ENCODE measurements at places on chromosomes 4 and X.

GRCh38 chr4:122776916-122777315 lies 44.4 kb downstream of the BBS12 start:
- no peak for DNase-seq

- no peak for DNase-seq
These were observed 42.5 kb upstream of the C1GALT1C1 start for GRCh38 chrX:120672389-120672788.

- no peak for DNase-seq
These were observed 47.7 kb upstream of the AADAT start for GRCh38 chr4:170137466-170137865.

- no peak for DNase-seq
These were observed 1047.7 kb downstream of the STIM2 start for GRCh38 chr4:27908356-27908755.

- DNase-seq: no peak
These were observed 26.5 kb downstream of the RASGEF1B start for GRCh38 chr4:81445196-81445595.

GRCh38 chrX:14672611-14673172 lies 143.4 kb downstream of the GLRA2 start:
- no peak for DNase-seq

GRCh38 chr4:80814266-80814665 lies 216.2 kb upstream of the BMP3 start:
- no peak for DNase-seq

DNA sequence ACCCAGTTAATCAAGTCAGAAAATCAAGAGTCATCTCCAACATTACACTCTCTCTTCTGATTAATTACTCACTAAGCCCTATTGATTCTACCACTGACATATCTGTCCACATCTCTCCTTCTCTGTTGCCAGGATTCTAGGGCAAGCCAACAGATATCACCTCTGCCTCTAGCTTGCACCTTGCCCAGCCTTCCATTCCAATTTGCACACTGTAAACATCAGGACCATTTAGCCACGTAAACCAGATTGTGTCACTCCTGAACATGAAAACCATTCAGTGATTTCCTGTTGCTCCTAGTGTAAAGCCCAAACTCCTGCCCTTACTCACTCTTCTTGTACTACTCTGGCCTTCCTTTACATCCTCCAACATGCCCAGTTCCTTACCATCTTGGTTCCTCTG lies 68.0 kb upstream of the PLS3 start:
- no peak for DNase-seq

DNA sequence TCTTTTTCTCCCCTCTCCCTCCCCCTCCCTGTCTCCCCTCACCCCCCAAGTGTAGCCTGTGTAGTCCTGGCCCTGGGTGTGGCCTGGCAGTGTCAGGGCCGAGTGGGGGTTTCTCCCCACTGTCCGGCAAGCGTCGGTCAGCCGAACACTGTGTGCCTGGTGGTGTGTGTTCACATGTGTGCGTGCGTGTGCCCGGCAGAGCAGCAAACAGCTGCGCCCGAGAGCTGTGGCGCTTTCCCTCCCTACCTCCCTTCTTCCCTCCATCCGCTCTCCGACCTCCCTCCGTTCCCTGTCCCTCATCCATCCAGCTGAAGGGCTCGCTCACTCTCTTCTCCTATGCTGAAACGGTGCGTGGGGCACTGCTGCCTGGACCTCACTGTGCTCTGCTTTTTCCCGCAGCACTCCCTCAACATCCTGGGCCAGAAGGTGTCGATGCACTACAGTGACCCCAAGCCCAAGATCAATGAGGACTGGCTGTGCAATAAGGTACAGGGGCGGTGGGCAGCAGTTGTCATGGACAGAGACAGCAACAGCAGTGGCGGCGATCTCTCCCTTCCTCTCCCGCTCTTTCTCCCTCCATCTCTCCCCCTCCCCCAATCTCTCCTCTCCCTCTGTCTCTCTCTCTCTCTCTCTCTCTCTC lies 17.4 kb upstream of the UBA1 start:
- no peak for DNase-seq

- DNase-seq: no peak
These were observed 158.0 kb downstream of the SH2D1A start for GRCh38 chrX:124504111-124504983.

GRCh38 chrX:110252711-110253110 lies 65.2 kb downstream of the AMMECR1 start:
- DNase-seq: no peak

DNA sequence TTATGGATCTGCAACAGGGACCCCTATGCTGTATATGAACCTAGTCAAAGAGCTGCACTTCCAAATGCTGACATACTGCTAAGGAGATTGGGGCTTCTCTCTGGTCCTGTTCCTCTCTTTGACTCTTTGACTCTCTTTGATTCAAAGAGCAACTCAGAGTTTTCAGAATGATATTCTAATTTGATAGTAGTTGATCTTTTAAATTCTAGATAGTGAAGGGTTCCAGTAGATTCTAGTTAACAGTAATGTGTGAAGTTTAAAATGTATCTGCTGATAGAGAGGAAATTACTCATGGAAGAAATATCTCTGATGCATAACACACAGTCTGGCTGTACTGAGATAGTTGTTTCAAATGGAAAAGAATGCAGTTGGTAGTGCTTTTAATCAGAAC lies 239.1 kb downstream of the RASL11B start:
- DNase-seq: no peak

DNA sequence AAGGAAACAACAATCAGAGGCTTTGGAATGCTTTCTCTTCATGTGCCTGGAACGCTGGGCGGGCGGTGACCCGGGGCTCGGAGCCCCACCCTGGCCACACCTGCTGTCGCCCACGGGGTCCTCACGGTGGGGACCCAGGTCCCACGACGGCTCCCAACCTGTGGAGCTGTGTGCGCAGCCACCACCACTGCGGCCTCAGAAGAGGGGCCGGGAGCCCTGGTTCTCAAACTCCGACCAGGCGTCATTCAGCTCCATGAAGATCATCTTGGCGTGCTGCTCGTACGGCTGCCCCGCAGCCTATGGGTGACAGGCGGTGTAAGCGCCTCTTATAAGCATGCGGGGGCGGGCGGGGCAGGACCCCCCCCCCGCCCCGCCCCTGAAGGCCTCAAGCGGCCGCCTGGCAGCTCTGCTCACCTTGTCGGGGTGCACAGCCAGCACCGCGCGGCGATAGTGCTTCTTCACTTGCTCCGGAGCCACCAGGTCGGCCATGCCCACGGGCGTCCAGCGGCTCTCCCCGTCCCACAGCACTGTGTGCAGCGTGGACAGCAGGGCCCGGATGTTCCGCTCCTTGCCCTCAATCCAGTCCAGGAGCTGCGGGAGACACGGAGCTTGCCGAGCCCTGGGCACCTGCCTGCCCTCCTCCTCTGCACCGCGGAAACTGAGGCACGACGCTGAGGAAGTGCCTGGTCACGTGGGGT lies 23.7 kb upstream of the CPLX1 start:
- no peak for DNase-seq

DNA sequence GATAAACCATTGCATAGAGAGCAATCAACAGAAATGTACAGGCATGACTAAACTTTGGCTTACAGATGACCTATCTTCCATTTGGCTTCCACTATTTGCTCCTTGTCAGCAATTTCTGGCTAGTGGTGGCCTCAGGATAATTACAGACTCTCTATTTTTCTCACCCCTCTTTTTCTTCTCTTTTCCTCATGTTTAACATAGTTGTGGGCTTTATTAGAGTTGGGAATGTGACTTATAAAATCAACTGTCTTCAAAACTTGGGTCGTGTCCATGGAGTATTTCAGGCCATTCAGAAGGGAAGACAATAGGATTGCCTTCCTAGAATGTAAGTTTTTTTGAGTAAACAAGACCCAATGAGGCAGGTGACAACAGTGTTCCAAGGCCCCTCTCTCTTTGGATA lies 236.2 kb downstream of the FRAS1 start:
- no peak for DNase-seq

GRCh38 chrX:112814496-112814895 lies 26.1 kb downstream of the AMOT start:
- no peak for DNase-seq

DNA sequence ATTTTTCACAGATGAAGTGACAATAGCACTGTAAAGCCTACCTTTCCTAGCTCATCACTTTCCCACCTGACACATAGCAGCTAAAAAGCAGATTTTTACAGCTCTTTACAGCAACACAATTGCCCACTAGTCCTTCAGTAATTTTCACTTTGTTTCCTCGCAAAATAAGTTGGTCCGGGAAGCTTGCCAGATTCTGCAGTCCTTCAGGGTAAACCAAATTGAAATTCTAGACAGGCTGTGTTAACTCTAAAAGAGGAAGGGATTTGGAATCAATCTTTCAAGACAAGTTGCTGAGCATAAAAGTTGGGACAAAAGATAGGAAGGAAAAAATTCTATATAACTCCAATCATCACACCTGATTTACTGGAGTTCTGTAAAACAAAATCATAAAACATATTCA lies 8.7 kb downstream of the C1QTNF7 start:
- no peak for DNase-seq

- no peak for DNase-seq
These were observed 112.0 kb downstream of the C4orf51 start for GRCh38 chr4:145791988-145792387.

DNA sequence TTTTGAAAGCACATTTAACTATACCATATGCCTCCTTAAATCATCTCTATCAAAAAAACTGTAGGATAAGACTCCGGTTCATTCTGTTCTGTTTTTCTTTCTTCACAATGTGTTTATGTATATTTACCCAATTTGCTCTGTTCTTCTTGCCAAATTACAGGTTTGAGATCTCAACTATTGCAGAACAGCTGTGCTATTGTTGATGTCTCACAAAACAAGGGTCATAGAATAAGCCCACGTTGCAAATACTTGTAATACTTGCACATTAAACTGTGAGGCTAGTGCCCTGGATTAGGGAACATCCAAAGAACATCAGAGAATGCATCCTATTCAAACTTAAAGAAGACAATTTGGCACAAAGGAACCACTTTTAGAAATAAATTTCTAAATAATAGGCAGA lies 45.4 kb downstream of the ANTXR2 start:
- DNase-seq: no peak

Data from coronary artery (tissue), 2 donors.